ENCODE measurements at places on chromosomes 6 and 20.

GRCh38 chr6:167764713-167765479, 61.8 kb upstream of the AFDN start:
- DNase-seq, result no peak

- no peak for DNase-seq
Observed at GRCh38 chr6:24778121-24778520, 3.4 kb downstream of the GMNN start.

- no peak for DNase-seq
Observed at GRCh38 chr6:24882295-24882694, 53.5 kb downstream of the RIPOR2 start.

GRCh38 chr6:12277386-12277785, 12.8 kb upstream of the EDN1 start:
- DNase-seq, result no peak

- no peak for DNase-seq
Observed at GRCh38 chr20:57671072-57671391, 38.8 kb downstream of the PMEPA1 start.

- no peak for DNase-seq
Observed at GRCh38 chr20:32749914-32750637, 6.8 kb upstream of the COMMD7 start.

GRCh38 chr6:104705095-104705707, 154.5 kb downstream of the HACE1 start:
- DNase-seq, result no peak

DNA sequence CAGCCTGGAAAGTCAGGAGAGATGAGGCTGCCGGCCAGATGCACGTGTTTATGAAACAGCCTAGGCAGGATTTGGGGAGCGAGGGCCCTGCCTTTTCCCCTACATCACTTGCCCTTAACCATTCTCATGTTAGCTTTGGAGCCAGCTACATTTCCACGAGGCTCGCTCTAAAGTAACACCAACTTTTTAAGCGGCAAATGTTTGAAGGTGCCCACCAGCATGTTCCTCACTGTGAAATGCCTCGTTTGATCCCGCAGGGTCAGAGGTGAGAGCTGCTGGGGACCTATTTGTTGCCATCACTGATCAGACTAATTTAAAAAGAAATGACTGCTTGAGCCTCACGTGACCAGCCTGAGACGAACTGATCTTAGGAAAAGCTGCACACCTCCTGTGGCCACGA, 51.6 kb upstream of the DACT2 start:
- DNase-seq, result no peak

DNA sequence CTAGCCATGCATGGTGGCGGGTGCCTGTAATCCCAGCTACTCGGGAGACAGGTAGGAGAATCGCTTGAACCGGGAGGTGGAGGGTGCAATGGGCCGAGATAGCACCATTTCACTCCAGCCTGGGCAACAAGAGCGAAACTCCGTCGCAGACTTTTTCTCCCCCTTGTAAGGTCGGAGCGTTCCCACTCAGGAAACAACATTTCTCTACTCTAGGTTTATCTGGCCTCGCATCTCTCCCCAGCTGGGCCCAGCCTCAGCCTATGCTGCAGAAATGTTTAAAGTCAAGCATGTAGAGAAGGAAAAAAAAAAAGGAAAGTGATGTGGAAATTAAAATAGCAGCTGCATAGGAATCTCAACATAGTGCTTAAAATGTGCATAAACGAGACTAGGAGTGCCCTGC, 172.3 kb downstream of the TRIM27 start:
- no peak for DNase-seq

Data from brain pericyte (primary cell).